Stimulated activated CD4-positive, alpha-beta T cell treated with anti-CD3 and anti-CD28 coated beads, Interleukin-12 subunit alpha, Interleukin-12 subunit beta, amount 100 ng/mL, for 48 hours (primary cell): ENCODE measurements at places on chromosomes 4 and X.

GRCh38 chrX:28880136-28880535, 292.9 kb downstream of the IL1RAPL1 start:
- DNase-seq: no peak

- DNase-seq: no peak
These were observed 602.2 kb downstream of the CENPC start for GRCh38 chr4:66943112-66943511.

DNA sequence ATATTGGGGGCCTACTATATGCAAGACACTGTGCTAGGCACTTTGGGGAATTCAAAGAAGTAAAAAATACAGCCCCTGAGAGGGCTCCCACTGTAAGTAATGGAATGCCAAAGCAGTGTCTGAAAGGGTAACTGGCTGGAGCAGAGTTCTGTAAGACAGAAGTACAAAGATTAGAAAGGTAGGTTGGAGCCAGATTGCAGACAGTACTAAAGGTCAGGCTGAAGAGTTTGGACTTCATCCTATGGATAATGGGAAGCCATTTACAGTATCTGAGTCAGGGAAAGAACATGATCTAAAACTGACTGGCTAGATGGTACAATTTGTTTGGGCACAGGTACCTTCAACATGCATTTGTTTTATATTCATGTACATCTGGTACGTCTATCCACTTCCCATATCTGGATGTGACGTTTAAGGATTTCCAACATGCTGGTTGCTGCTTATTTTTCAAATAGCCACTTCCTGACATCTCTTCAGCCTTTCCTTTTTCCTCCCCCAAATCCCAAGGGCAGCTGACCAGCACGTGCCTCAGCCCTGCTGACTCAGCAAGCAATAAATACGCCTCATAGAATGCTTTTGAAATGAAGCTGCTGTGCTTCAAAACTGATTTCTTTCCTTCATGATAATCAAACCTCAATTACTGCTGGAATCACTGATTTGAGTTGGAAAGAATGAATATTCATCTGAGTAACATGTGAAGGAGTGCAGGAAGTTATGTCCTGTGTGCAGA, 9.5 kb downstream of the ENOX2 start:
- no peak for DNase-seq

- no peak for DNase-seq
These were observed 55.7 kb upstream of the IQSEC2 start for GRCh38 chrX:53337101-53337500.

- DNase-seq: no peak
These were observed 31.2 kb upstream of the NSUN7 start for GRCh38 chr4:40718586-40718985.

- DNase-seq: no peak
These were observed 13.4 kb downstream of the KLF3 start for GRCh38 chr4:38677441-38677840.

DNA sequence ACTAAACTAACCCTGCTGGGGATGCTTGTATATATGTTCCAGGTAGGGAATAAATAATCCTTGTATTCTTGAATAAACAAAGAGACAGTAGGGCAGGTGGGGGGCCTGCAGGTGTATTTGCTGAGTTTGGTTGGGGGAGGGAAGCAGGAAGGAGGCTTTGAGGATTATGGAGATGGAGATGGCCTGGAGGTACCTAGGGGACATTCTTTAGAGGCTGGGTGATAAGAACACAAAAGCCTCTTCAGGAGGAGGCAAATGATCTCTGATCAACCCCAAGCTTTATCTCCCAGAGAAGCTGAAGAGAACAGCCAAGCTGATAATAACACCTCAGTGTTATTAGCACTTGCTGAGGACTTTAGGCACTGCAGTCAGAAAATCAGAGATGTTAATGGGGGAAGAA, 187.7 kb downstream of the MGST2 start:
- DNase-seq: no peak

- DNase-seq: no peak
These were observed 581.5 kb downstream of the STIM2 start for GRCh38 chr4:27442146-27442545.

- DNase-seq: no peak
These were observed at the start of gene HAND2 for GRCh38 chr4:173529477-173530325. Gene HAND2, minus strand, starts transcription at chr4:173530229. Its CDS starts 940 bp downstream, at chr4:173529289.

DNA sequence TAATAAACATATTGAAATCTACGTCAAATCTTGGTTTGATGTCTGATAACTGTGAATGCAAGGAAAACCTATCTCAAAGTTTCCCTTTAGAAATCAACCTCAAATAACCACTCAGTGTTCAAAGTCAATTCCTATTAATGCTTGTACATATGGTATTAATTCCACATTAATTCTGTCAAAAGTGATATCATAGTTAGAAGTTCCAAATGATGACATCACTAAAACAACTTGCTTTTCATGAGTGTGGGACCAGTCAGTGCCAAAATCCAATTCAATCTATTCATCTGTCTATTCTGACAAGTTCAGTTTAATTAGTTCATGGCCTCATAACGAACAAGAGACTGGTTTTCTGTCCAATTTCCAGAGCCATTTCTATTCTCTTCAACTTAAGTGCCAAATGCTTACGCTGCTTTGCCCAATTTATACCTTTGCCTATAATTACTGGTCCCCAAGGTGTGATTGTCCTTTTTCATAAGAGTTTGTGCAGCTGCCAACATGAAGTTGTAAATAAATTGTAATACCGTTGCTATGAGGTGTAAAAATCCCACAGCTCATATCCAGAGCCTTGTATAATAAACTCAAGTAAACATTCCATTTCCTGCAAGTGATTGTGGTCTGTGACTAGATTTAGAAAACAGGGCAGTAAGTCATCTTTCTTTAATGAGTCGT, 476.2 kb downstream of the RAB28 start:
- DNase-seq: no peak

DNA sequence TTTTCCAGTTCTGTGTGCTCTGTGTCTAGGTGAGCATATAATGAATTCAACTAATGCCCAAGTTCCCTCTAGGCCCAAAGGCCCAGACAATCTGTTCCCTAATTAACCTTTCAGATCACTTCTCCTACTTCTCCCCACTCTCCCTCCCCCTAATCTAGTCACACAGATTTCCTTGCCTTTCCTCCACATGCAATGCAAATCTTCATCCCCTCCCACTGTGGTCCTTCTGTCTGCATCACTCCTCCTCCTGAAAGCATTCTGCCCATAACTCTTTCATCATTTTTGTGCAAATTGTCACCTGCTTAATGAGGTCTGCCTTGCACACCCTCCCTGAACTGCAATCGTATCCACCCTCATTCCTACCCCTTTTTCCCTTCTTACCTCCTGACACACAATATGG, 346.6 kb downstream of the FBXO8 start:
- no peak for DNase-seq

- DNase-seq: no peak
These were observed 155.8 kb downstream of the PPP3CA start for GRCh38 chr4:101191302-101192098.

DNA sequence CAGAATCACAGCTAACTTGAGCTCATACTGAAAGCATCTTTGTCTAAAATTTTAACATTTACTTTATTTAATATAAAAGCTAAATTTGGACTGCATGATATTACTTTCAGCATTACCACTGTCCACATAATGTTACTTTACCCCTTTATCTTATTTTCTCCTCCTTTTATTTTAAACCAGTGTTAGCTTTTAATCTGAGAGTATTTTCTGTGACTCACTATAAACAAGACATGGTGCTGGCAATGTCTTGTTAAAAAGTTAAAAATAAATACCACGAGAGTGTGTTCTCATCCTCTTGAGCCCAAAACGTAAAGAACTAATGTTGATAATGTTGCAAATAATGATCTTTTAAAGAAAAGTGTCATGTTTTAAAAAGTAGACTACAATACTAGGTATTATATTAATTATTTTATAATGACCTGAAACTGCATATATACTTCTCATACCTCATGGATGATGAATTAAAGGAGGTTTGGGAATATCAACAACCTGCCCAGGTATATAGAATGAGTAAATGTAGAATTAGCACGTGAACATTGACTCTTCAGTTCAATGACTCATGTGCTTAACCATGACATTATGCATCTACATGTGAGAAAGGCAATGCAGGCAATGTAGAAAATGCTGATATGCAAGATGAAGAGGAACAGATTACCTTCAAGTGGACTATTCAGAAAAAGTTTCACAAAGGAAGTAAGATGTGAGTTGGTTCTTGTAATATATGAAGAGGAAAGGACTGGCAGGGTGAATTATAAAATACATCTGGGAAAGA, 454.1 kb upstream of the ADGRL3 start:
- no peak for DNase-seq

DNA sequence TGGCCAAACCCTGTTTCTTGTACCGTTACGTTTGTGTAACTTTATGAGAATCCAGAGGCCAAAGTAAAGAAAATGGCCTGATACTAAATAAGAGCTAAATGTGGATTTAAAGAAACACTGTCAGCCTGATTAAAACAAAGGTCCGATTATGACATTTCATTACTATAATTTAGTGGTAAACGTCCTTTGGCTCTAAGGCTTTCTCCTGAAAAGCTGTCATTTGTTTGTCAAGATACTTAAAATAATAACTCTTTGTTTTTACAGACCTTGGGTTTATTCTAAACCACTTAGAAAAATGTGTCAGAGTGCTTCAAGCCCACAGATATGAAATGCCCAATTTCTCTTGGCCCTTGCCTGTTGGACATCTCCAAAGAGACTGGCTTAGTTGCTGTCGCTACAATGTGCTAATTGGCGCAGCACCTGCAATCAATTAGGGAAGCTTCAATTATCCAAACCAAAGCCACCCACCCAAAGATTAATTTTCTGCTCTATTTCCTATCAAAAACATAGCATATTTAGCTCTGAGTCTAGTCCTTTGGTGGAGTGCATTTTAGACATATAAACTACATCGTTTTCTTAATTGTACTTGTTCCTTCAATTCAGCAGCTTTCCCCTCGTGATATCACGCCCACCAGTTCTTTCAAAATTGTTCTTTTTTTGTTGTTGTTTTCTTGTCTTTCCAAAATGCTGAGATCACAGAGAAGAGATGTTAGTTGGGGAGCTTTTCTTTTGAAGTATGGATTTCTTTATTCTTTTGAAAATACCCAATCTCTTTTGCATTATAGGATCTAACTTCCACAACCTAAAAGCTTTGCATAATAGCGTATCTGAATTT, 13.6 kb downstream of the SMIM20 start:
- no peak for DNase-seq

GRCh38 chr4:5383191-5383980, 325.0 kb downstream of the EVC2 start:
- no peak for DNase-seq

DNA sequence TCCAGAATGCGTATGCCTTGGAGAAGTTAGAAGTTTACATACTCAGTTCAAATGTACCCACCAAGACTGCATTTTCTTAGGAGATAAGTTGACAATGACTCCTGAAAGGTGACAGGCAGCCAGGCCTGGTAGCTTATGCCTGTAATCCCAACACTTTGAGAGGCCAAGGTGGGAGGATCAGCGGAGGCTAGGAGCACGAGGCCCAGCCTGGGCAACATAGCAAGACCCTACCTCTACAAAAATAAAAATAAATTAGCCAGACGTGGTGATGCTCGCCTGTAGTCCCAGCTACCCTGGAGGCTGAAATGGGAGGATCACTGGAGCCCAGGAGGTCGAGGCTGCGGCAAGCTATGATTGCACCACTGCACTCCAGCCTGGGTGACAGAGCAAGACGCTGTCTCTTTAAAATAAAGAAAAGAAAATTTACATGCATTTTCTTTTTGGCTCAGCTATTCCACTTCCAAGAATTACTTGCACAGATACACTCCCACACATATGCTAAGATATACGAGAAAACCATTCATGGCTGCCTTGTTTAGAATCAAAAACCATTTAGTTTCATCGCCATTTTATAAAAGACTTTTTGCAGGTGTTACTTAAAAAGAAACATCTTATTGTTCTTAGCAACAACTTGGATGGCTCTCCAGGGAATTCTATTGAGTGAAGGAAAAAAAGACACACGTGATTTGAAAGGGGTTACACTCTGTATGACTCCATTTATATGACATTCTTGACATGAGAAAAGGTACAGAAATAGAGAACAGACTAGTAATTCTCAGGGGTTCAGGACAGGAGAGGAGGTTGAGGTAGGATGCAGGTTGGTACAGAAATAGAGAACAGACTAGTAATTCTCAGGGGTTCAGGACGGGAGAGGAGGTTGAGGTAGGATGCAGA, 66.3 kb downstream of the DHRSX start:
- no peak for DNase-seq

- no peak for DNase-seq
These were observed 1161.3 kb downstream of the C4orf33 start for GRCh38 chr4:130257271-130257670.

DNA sequence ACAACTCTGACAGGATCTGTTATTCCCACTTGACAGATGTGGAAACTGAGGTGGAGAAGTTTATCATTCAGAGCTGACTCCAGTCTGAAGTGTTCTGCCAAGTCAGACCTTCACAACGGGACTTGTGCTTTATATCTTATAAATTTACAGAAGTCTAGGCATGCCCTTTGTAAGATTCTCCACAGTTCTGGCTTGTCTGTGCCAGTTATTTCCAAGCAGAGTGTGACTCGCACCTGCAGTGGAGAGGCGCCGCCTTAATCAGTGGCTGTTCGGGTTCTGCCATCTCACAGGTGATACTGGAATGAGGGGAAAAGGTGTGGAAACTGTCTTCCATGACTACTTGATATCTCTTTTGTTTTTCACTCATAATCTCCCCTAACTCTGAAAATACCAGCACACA, 63.2 kb downstream of the CPEB2 start:
- DNase-seq: no peak

DNA sequence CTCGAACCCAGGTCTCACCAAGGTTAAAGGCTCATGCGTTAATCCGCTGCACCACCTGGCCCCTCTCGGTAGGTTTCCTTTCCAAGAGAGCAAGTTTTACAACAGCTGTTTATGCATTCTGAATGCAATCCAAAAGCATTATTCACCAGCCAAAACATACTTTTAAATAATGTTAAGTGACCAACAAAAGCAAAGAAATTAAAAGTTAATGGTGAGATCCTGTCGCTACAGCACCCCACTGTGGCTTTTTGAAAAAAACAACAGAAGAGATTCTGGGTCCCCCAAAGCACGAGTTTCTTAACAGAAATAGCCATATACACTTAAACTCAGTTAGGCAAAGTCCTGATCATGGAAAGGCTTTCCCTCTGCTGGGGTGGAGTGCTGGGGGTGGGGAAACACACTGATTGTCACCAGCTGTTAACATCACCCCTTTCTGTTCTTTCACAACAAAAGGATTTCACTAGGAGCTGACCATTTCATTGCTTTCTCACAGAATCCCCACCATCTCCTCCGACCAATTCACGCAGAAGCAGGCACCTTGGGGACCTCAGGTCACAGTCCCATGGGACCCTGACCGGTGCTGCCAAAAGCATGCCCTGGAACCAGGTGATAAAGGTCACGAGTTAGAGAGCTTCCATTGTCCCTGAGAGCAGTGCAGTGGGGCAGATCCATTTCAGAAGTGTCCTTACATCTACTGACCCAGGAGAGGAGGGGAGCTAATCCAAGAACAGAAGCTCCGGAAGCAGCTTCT, 51.2 kb downstream of the ZNF827 start:
- DNase-seq: no peak

GRCh38 chrX:136662976-136663375, 15.0 kb downstream of the CD40LG start:
- DNase-seq: no peak
